Ovary (tissue), 10 donors: ENCODE measurements at places on chromosomes 12 and 14. TPM values are rescaled to one million over a fixed set of nuclear protein-coding genes. Genes with fewer than 3 reads are reported as not detected.

Gene SLC39A5
- not detected for polyA plus RNA-seq

DNA sequence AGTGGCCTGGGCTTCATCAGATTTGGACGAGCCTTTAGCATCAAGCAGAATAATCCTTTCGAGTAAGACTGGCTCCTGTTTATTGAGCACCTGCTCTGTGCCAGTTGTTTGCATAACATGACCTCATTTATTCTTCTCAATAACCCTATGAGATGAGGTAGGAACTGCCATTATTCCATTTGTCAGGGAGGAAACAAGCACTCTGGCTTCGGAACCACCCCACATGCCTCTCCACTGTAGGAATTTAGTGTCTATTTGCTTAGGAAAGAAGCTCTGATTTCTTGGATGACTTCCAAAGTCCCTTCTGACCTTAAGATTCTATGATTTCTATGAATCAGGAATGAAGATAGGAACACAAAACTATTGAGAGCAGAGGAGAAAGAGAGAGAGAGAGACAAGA, 11.0 kb downstream of the SAMD4A start:
- H3K27me3 ChIP-seq = no peaks in the 10 kb centered on the region
- no peaks in the 10 kb centered on the region for H3K4me1 ChIP-seq
- H3K27ac ChIP-seq = no peak overlapping the region
- no peak overlapping the region for H3K4me3 ChIP-seq
- DNase-seq = no peak

DNA sequence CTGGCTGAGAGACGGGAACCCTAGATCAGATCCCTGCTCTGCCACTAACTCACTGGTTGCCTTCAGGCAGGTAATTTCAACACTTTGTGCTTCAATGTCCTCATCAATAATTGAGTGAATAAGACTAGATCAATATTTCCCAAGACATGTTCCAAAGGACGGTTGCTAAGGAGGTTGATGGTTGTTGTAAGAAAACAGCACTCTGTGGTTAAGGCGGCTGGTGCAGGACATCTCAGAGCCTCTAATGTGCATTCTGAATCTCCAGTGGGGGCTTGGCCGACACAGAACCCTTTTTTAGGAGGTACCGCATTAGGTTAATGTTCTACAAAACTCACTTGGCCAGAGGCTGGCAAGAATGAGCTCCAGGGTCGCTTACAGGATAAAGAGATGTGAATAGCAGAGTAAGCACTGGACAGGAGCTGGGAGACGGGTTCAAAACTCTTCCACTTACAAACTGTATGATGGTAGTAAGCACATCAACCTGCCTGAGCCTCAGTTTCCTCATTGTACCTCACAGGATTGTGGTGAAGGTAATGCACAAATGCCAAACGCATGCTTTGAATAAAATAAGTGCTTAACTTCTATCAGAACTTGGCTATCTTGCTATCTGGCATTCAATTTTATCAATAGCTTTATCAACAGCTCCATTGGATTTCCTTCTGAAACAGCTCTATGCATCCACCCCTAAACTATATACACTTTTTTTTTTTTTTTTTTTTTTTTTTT, 136.9 kb upstream of the PARP11 start:
- H3K4me1 ChIP-seq = no peaks in the 10 kb centered on the region
- H3K27me3 ChIP-seq = no peaks in the 10 kb centered on the region
- H3K36me3 ChIP-seq = no peaks in the 10 kb centered on the region
- no peak overlapping the region for H3K27ac ChIP-seq
- DNase-seq = no peak

- no peaks in the 10 kb centered on the region for H3K27me3 ChIP-seq
- H3K27ac ChIP-seq = no peak overlapping the region
- H3K4me1 ChIP-seq = no peaks in the 10 kb centered on the region
These were observed 123.5 kb upstream of the NOS1 start for GRCh38 chr12:117484901-117485300.

GRCh38 chr12:1351926-1352325, 242.5 kb downstream of the FBXL14 start:
- DNase-seq = no peak
- no peak overlapping the region for H3K27ac ChIP-seq
- H3K4me1 ChIP-seq = peaks cover 12% of the 10 kb centered on the region
- no peak overlapping the region for H3K4me3 ChIP-seq
- no peaks in the 10 kb centered on the region for H3K27me3 ChIP-seq

DNA sequence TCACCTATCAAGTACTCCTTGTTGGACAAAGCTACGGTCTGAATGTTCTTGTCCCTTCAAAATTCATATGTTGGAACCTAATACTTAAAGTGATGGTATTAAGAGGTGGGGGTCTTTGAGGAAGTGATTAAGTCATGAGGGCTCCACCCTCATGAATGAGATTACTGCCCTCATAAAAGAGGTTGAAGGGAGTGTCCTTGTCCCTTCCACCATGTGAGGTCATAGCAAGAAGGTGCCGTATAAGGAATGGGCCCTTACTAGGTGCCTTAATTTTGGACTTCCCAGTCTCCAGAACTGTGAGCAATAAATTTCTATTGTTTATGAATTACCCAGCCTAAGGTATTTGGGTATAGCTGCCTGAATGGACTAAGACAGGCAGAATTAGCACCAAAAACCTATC, 191.1 kb upstream of the NUDT4 start:
- DNase-seq = no peak
- no peak overlapping the region for H3K27ac ChIP-seq
- no peak overlapping the region for H3K4me3 ChIP-seq
- H3K36me3 ChIP-seq = no peaks in the 10 kb centered on the region
- H3K4me1 ChIP-seq = peaks cover 5% of the 10 kb centered on the region
- H3K27me3 ChIP-seq = no peaks in the 10 kb centered on the region

DNA sequence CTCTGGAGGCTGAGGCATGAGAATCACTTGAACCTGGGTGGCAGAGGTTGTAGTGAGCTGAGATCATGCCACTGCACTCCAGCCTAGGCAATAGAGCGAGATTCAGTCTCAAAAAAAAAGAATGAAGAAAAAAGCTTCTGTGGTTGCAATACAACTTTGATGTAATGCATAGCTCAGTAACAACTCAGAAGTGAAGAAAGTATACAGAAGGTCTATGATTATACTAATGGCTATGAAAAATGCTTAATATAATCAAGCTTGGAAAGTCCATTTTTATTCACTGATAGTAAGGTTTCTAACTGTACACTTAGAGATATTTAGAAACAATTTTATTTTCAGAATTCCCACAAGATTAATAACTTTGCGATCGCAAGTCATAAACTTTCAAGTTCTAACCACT, 88.2 kb upstream of the FRMD6 start:
- H3K36me3 ChIP-seq = no peaks in the 10 kb centered on the region
- DNase-seq = no peak
- peaks cover 2% of the 10 kb centered on the region for H3K4me1 ChIP-seq
- H3K4me3 ChIP-seq = no peak overlapping the region
- H3K27me3 ChIP-seq = no peaks in the 10 kb centered on the region

DNA sequence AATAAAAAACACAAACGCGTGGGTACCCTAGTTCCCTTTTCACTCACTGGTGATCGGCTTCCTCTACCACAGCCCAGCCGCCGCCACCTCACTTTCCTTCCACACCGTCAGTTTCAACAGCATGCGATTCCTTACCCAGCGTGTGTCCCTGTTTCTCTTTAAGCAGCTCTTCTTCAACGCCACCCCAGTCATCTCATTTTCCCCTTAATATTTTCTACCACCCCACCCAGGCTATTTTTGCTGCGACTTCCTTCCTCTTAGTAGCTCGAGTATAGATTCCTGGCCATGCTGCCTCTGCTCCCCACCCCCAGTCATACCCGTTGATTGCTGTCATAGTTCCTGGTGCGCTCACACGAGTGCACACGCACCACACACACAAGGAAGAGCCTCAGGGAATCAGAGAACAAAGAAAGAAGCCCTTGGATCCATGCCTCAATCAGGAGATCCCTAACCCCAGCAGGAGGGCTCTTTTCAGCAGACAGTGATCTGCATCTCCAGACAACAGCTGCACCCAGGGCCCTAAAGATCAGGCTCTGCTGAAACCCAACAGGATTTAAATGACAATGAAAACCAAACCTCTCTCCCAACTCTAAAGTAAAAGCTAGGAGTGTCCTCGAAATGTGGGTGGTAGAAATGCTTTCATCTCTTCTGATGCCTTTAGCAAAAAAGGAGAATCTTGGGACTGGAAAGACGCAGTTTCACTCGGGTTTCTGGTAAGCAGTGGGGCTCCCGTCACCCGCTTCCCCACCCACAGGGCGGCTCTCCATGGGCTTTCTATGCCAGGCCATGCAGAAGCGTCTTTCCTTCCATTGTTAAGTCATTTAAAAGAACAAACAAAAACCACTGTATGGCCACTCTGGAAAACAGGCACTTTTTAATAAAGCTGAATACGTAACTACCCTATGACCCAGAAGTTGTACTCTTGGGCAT, 23.8 kb downstream of the VPS37B start:
- H3K36me3 ChIP-seq = no peaks in the 10 kb centered on the region
- peaks cover 11% of the 10 kb centered on the region for H3K4me1 ChIP-seq
- H3K27ac ChIP-seq = no peak overlapping the region
- no peak overlapping the region for H3K4me3 ChIP-seq
- H3K27me3 ChIP-seq = no peaks in the 10 kb centered on the region

- H3K4me1 ChIP-seq = no peaks in the 10 kb centered on the region
- no peak overlapping the region for H3K4me3 ChIP-seq
- DNase-seq = no peak
- no peaks in the 10 kb centered on the region for H3K27me3 ChIP-seq
- no peaks in the 10 kb centered on the region for H3K36me3 ChIP-seq
- no peak overlapping the region for H3K27ac ChIP-seq
These were observed 15.3 kb downstream of the MEG3 start for GRCh38 chr14:100841066-100841760.

DNA sequence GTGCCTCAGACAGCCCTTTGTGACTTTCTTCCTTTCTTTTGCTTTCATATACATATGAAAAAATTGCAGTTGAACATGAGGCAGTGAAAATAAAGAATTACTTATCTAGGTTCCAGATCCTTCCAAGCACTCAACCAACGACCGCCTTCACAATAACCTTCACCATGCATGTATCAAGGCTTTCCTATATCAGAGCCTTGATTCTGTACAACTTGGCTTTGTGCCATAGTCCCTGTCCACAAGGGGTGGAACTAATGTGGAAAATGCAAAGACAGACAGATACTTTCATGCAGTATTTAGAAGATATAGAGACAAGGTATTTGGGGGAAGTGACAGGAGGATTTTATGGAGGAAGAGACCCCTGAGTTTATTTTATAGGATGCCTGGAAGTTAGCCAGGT, 48.6 kb upstream of the PLEKHA5 start:
- H3K36me3 ChIP-seq = no peaks in the 10 kb centered on the region
- DNase-seq = no peak
- no peaks in the 10 kb centered on the region for H3K27me3 ChIP-seq
- H3K27ac ChIP-seq = no peak overlapping the region

GRCh38 chr12:58172433-58173073, 231.2 kb downstream of the ATP23 start:
- no peak for DNase-seq
- no peak overlapping the region for H3K4me3 ChIP-seq
- H3K4me1 ChIP-seq = peaks cover 1% of the 10 kb centered on the region
- H3K36me3 ChIP-seq = no peaks in the 10 kb centered on the region

Gene CCDC197
- polyA plus RNA-seq = not detected

GRCh38 chr12:61993734-61994345, 266.4 kb upstream of the USP15 start:
- no peaks in the 10 kb centered on the region for H3K27me3 ChIP-seq
- no peaks in the 10 kb centered on the region for H3K4me1 ChIP-seq
- H3K4me3 ChIP-seq = no peak overlapping the region

Gene DIO2
- 0.52 TPM for polyA plus RNA-seq

GRCh38 chr12:47725893-47726292, 603 bp upstream of the ENDOU start:
- H3K27ac ChIP-seq = no peak overlapping the region
- peaks cover 8% of the 10 kb centered on the region for H3K4me1 ChIP-seq
- H3K36me3 ChIP-seq = no peaks in the 10 kb centered on the region
- no peaks in the 10 kb centered on the region for H3K27me3 ChIP-seq
- DNase-seq = peak; percentile 58

- H3K4me1 ChIP-seq = no peaks in the 10 kb centered on the region
- no peak overlapping the region for H3K27ac ChIP-seq
- H3K27me3 ChIP-seq = no peaks in the 10 kb centered on the region
- H3K4me3 ChIP-seq = no peak overlapping the region
- H3K36me3 ChIP-seq = no peaks in the 10 kb centered on the region
These were observed 70.4 kb upstream of the BTG1 start for GRCh38 chr12:92216092-92216491.

Gene KRT74
- not detected for polyA plus RNA-seq

Gene ACOT4
- polyA plus RNA-seq = 0.28 TPM

DNA sequence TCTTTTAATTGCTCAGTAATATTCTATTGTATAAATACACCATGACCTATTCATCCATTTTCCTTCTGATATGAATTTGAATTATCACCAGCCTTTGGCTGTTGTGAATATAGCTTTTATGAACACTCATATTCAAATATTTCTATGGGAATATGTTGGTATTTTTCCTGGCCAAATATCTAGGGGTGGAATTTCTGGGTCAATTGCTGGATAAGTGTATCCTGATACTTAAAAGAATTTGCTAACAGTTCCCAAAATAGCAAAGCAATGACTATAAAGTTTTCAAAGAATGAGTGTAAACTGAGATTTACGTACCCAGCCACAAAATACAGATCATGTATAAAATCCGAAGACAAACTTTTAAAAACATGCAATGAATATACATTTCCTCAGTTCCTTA, 148.7 kb upstream of the CLEC14A start:
- no peaks in the 10 kb centered on the region for H3K36me3 ChIP-seq
- DNase-seq = no peak
- no peak overlapping the region for H3K4me3 ChIP-seq
- H3K4me1 ChIP-seq = no peaks in the 10 kb centered on the region
- H3K27ac ChIP-seq = no peak overlapping the region
- H3K27me3 ChIP-seq = no peaks in the 10 kb centered on the region

GRCh38 chr12:106315523-106315922, 13.0 kb downstream of the TCP11L2 start:
- H3K4me3 ChIP-seq = no peak overlapping the region
- no peaks in the 10 kb centered on the region for H3K4me1 ChIP-seq
- no peak overlapping the region for H3K27ac ChIP-seq
- H3K27me3 ChIP-seq = no peaks in the 10 kb centered on the region
- H3K36me3 ChIP-seq = no peaks in the 10 kb centered on the region

DNA sequence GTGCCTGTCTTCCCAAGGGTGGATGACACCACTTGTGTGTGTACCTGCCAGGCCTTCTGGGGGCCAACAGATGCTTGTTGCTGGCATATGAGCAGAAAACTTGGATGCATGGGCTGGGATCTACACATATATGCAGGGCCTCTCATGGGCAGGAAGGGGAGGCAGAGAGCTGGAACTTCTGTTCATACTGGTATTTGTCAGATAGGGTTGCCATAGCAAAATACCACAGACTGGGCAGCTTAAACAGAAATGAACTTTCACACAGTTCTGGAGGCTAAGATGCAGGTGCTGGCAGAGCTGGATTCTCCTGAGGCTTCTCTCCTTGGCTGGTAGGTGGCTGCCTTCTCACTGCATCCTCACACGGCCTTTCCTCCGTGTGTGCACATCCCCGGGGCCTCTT, 121.8 kb downstream of the SUDS3 start:
- no peaks in the 10 kb centered on the region for H3K27me3 ChIP-seq
- DNase-seq = no peak
- no peak overlapping the region for H3K27ac ChIP-seq
- no peaks in the 10 kb centered on the region for H3K4me1 ChIP-seq
- no peak overlapping the region for H3K4me3 ChIP-seq
